ENCODE measurements at places on chromosomes 6 and 20. TPM values are rescaled to one million over a fixed set of nuclear protein-coding genes. Genes with fewer than 3 reads are reported as not detected.

Gene MATN4
- total RNA-seq, result not detected

Gene CALHM6
- 0.53 TPM for total RNA-seq

Gene LPA
- total RNA-seq, result 2.8 TPM

Gene TAGAP
- 28.8 TPM for total RNA-seq

Gene ADTRP
- total RNA-seq, result 1.7 TPM

Gene SCUBE3
- total RNA-seq, result not detected

Gene FAM209B
- total RNA-seq, result 0.44 TPM

Gene SMIM28
- total RNA-seq, result not detected

Gene KCNK5
- total RNA-seq, result 4.2 TPM

Measured in GM12878 (cell line).